8988T (cell line): ENCODE measurements at places on chromosomes 3 and 15.

DNA sequence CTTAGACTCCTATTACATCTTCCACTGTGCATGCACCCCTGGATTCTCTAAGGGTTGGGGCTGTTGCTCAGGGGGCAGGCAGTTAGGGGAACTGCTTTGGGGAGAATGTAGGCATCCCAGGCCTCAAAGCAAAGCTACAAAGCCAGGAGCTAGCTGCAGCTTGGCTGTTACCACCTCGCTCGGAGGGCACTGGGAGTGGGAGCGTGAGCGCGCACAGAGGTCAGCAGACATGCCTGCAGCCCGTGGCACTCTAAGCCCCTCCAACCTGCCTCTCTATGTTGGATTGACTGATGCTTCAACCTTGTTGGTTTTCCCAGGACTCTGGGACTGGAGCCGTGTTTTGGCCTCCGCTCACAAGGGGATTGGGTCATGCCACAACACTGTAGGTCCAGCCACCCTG, 69.8 kb downstream of the CPN2 start:
- no peak for DNase-seq

DNA sequence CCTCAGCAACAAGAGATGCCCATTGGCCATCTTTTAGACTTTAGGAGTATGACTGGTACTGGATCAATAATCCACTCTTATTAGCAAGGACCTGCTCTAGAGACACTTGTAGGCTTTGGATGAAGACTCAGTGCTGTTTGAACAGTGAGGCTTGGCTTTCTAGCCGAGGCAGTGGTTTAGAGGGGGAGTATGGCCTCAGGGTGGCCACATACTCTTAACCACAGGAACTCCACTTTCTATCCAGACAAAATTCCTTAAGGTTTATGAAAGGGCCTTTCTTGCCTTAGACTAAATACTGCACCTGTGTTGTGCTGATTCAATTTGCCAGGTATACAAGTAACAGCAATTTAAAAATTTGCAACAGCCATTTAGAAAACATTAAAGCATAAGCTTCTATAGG, 1046.3 kb downstream of the DIPK2A start:
- DNase-seq = no peak

- no peak for DNase-seq
Observed at GRCh38 chr15:69098771-69099170, 61.7 kb upstream of the GLCE start.

- DNase-seq = no peak
Observed at GRCh38 chr3:146154995-146155394, 6.0 kb downstream of the PLOD2 start.

- DNase-seq = no peak
Observed at GRCh38 chr3:106381939-106382335, 513.1 kb upstream of the CBLB start.

- DNase-seq = no peak
Observed at GRCh38 chr3:155182467-155182866, 102.3 kb downstream of the MME start.

GRCh38 chr3:59867185-59868002, 817.6 kb upstream of the CFAP20DC start:
- no peak for DNase-seq

DNA sequence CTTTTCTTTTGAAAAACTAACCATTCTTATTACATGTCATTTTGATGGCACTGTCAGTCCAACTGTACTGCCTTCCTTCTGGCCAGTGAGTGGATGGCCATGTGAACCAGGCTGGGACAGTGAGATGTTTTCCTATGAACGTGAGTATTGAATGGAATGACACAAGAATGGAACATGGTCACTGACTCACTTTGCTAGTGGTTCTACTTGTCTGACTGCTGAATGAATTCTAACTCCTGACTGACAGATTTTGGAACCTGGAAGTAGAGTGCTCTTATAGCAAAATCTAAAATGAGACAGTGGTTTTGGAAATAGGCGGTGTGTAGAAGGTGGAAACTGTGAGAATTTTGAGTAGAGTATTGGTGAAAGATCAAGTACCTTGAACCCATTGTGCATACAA, 606.9 kb upstream of the KCNMB2 start:
- DNase-seq = no peak

GRCh38 chr15:77024273-77025082, 29.6 kb downstream of the PSTPIP1 start:
- peak; percentile 90 for DNase-seq

DNA sequence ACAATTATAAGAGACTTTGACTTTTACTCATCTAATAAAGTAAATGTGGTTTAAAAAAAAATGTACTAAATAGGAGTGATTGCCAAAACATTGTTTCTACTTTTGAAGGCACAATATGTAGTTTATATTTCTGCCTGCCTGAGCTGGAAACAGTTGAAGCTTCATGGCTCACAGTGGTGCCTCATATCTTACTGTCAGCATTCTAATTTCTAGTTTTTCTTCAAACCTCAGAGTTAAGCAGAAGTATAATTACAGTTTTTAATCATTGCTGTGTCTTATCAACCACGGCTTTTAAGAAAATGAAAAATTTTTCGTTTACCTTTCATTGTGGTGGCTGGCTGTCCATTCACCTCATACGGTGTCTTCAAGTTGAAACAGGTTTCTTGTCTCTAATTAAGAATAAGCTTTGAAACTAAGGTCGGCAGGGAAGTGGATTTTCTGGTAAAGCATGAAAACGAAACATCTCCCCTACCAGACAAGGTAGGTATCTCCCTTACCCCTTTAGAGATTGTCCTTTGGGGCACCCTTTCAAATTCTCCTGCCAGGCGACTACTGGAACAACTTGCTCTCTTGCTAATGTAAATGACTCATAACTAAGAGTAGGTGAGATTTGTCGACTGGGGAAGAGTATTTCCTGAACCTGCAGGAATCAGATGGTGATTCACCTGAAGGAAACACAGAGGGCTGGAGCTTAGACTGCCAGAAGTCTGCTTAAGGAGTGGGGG, at the start of gene GPR87:
TSS of gene GPR87 (minus strand) at position 554 of the 725 bp plus-strand sequence. CDS start 16,720 bp downstream, outside the sequence.
- peak; percentile 35 for DNase-seq

GRCh38 chr3:53195602-53196574, 34.9 kb downstream of the PRKCD start:
- peak; percentile 75 for DNase-seq

DNA sequence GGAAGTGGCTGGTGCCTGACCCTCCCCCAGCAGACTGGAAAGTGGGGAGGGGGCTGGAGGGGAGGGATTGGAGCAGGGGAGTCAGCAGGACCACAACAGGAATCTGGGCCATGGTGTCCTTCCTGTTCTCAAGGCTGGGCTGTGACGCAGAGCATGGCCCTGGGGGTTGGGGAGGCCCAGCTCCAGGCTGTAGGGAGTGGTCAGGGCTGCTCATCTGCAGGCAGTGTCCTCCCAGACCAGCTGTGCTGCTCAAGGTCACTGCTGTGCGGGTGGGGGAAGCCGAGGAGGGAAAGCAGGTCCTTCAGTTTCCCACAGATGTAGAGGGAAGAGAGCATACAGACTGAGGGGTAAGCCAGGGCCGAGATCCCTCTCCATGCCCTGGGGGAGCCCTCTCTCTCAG, 40.7 kb downstream of the CYP11A1 start:
- DNase-seq = no peak

DNA sequence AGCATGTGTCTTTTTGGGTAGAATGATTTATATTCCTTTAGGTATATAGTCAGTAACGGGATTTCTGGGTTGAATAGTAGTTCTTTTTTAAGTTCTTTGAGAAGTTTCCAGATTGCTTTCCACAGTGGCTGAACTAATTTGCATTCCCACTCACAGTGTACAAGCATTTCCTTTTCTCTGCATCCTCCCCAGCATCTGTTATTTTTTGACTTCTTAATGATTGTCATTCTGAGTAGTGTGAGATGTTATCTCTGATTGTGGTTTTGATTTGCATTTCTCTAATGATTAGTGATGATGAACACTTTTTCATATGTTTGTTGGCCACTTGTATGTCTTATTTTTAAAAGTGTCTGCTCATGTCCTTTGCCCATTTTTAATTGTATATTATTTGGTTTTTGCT, 337.6 kb downstream of the EFHB start:
- no peak for DNase-seq

DNA sequence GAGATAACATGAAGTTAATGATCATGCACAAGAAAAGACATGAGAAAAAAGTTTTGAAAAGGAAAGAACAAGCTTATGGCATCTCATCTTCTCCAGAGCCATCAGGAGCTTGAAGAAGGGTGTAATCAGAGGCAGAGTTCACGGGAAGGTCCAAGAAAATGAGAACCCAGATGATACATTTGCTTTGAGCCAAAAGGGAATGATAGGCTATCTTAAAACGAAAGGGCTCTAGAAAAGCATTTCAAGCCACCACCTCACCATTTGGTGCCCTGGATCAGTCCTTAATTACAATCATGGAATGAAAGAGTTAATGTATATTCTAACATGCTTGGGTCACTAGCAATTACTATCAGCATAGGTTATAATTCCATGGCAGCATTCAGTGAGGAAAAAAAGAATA, 781.8 kb downstream of the ROBO1 start:
- DNase-seq = no peak

GRCh38 chr3:12352253-12352652, 63.4 kb downstream of the PPARG start:
- DNase-seq = no peak
